Neural progenitor cell (in vitro differentiated cells): ENCODE measurements at places on chromosomes 12 and 14. TPM values are rescaled to one million over a fixed set of nuclear protein-coding genes. Genes with fewer than 3 reads are reported as not detected.

The DLST gene
- total RNA-seq, result 52.2 and 60.7 TPM in 2 replicates

DNA sequence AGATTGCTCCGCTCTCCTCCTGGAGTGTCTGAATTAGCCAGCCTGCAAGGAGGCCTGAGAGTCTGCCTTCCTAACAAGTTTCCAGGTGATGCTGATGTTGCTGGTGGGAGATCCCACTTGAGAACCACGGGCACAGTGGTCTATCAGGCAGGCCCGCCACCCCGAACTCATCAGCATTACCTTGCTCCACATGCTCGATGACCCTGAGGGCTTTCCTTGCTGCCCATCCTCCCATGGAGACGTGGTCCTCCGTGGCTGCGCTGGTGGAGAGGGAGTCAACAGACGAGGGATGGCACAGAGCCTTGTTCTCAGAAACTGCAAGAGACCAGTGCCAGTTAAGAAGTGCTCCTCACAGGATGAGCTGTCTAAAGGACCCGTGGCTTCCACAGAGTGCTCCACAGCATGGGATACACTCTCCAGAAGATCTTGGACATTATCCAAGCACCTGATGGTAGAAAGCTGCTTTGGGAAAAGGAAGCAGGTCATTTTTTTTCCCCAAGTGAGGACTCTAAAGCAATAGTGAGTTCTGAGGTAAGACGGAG lies 18.3 kb downstream of the HAL start:
- no peak for DNase-seq

DNA sequence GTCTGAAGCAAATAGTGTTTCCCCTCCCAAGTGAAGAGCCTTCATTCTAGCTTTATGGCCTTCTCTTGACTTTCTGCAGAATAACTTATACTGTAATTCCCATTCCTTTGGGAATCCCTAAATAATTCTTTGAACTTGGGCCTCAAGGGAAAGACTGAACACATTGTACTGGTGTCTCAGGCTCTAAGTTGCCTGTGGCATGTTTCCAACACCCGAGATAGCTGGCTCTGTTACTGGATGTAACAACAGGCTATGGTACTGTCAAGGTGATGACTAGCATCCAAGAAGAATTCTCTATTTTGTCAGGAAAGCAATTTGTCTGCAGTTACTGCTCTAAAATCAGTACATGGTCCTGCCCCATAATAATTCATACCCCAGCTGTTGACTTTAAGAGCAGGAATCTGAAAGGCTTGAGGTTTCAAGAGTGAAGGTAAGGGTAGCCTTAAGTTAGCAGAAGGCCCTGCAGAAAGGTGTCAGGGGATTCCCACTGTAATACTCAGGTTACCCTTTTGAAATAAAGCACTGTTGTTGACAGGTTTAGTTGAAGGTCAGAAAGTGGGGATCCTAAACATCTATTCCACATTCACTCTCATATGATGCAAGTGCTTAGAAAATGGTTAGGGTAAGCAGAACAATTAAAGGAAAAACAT lies 5.2 kb downstream of the GPX2 start:
- DNase-seq, result no peak

- DNase-seq, result peak; percentile 72
Observed at GRCh38 chr12:80837342-80837978, 100.3 kb downstream of the LIN7A start.
